ENCODE measurements at places on chromosomes 2 and 18. TPM values are rescaled to one million over a fixed set of nuclear protein-coding genes. Genes with fewer than 3 reads are reported as not detected.

NEUROD1 gene
- total RNA-seq, result not detected

LBX2 gene
- not detected for total RNA-seq

PLGLB2 gene
- 17.5 TPM for total RNA-seq

RGPD4 gene
- total RNA-seq, result not detected

- H3K27ac ChIP-seq, result no peak overlapping the region
- H3K36me3 ChIP-seq, result peaks cover 53% of the 10 kb centered on the region
- H3K4me3 ChIP-seq, result no peak overlapping the region
- H3K27me3 ChIP-seq, result no peaks in the 10 kb centered on the region
Observed at GRCh38 chr2:233553366-233553765, 13.2 kb downstream of the USP40 start.

DNA sequence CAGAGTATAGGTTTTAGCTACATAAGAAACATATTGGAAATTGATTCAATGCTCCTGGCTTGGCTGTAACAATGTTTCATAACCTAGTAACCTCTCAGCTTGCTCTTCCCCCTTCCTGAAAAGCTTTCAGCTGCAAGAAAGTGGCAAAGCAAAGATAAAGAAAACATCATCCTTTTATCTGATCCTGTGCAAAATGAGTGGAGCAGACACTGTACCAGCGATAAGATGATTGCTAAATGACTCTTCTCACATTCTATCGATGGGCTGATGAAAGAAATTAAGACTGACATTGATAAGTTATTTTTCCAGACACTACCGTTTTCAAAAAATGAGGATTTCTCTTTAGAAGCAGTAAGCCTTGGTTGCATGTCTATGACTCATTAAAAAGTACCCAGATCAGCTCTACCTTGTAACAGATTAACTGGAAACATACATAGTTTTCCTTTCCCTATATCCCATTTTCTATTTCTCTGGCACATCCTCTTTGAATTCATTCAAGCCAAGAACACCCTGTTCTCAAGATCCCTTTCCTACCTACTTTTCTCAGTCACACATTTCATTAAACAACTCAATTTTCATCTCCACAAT, 87.1 kb upstream of the LYPD1 start:
- H3K4me1 ChIP-seq, result peaks cover 5% of the 10 kb centered on the region
- H3K27me3 ChIP-seq, result no peaks in the 10 kb centered on the region
- DNase-seq, result no peak
- no peak overlapping the region for H3K4me3 ChIP-seq
- no peaks in the 10 kb centered on the region for H3K36me3 ChIP-seq

Measured in suprapubic skin (tissue), 4 donors.